ENCODE measurements at places on chromosomes 5 and 9.

- peak; percentile 99 for ATAC-seq
Observed at GRCh38 chr5:142472306-142472951, 147.6 kb upstream of the SPRY4 start.

- no peak for ATAC-seq
Observed at GRCh38 chr5:35898952-35899660, 39.3 kb downstream of the CAPSL start.

GRCh38 chr9:88680041-88680440, 145.1 kb downstream of the NXNL2 start:
- no peak for ATAC-seq

GRCh38 chr9:81787747-81788632, 98.6 kb upstream of the TLE1 start:
- ATAC-seq, result no peak

GRCh38 chr9:131246618-131247017, 29.7 kb downstream of the FAM78A start:
- ATAC-seq, result no peak

DNA sequence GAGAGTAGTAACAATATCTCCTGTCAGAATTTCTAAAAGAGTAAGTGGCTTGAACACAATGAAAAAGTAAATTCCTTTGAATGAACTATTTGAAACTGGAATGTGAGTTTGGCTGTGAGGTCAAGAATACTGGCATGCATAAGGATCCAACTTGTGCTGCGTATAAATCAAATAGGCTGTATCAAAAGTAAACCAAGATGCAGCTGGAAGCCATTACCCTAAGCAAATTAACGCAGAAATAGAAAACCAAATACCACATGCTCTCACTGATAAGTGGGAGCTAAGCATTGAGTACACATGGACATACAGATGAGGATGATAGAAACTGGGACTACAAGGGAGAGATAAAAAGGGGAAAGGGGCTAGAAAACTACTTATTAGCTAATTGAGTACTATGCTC, 24.0 kb upstream of the SRFBP1 start:
- no peak for ATAC-seq

DNA sequence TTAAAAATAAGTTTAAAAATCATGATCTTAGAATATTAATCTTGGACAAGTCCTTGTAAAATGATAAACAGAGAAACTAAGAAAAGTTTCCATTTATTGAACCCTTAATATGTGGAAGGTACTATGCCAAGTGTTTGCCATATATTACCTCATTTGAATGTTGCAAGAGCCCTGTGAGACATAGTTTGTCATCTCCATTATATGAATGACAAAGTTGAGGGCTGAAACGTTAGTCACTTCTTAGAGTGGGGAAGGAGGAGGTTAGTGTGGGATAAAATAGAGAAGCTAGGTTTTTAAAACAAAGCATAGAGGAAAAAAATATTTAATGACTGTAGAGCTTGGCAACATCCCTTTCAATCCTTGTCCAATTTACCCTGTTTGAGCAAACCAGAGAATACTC, 2.0 kb downstream of the TNC start:
- ATAC-seq, result no peak

GRCh38 chr5:149939546-149939945, 5.0 kb downstream of the PDE6A start:
- no peak for ATAC-seq

- ATAC-seq, result no peak
Observed at GRCh38 chr5:124584991-124585715, 161.3 kb downstream of the ZNF608 start.

GRCh38 chr9:74630228-74630627, 133.1 kb downstream of the RORB start:
- no peak for ATAC-seq

DNA sequence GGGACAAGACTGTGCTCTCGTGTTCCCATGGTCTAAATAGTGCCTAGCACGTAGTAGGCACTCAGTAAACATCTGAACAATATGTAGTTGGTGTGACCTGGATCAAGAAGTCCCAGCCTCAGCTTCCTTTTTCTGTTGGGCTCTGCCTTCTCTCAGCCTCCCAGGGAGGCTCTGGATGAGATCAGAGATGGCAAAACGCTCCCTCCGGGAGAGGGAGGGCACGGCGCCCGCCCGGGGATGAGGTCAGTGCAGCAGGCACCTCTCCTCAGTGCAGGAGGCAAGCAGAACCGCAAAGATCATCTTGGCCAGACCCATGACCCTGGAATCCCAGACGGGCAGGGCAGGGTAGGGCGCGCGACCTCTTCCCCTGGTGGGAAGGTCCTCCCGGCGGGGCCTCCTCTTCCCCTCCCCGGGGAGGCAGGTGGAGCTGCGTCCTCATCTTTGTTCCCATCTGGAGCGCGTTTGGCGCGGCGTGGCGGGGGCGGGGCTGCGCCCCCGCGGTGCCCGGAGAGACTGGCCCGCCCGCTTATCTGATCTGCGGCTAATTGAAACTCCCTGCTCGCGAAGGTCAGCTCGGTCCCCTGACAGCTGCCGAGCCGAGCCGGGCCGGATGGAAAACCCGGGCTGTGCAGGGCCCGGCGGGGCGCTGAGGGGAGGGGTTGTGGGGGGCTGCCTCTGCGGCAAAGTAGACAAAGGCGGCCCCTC, 60.9 kb downstream of the CXXC5 start:
- ATAC-seq, result no peak

DNA sequence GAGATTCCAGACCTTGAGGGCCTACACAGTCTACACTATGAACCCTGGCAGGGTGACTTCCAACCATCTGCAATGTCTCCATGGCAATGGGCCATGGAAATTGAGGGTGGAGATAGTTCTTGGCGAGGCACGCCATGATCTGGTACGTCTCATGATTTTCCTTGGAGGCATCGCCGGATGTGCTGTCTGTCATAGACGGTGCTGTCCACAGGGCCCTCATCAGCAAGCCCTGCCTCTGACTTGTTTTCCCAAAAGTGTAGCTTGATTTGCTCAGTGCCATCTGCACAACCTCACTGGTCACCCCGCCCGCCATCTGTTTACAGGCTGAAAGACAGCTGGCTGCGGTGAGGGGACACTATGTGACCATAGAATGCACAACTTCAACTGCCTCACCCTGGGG, 73.5 kb downstream of the BOD1 start:
- no peak for ATAC-seq

GRCh38 chr9:2502760-2503159, 118.8 kb upstream of the VLDLR start:
- no peak for ATAC-seq

DNA sequence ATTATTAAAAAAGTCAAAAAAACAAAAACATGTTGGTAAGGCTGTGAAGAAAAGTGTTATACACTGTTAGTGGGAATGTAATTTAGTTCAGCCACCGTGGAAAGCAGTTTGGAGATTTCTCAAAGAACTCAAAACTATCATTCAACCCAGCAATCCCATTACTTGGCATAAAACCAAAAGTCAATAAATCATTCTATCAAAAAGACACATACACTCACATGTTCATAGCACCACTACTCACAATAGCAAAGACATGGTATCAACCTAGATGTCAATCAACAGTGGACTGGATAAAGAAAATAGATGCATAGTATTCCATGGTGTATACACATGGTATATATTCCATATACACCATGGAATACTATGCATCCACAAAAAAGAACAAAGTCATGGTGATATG, 148.3 kb upstream of the ACOT12 start:
- no peak for ATAC-seq

DNA sequence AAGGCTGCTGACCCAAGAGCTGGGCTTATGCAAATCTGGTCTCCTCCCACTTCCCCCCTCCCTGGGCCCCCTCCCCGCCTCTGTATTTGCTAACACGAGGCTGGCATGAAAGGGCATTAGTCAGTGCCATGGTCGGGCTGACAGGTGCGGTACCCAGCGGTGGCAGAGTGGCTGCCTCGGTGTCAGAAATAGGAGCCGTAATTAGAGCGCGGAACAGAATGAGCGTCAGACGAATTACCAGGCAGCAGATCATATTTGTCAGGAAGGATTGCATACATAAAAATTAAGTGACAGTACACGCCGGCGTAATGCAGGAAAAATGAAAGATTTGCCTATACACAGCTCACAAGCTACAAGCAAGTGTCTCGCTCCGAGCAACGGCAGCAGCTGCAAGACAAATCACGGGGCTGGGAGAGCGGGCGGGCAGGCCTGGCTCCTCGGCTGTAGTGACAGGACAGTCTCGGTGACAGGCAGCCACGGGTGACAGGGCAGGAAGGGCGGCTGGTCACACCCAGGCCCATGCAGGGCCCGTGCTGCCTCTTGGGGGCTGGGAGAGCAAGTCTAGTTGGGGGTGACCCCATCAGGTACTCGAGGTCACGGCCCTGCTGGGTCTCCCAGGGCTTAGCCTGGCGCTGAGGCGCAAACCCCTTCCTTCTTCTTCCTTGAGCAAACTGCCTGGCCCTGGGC, 72.4 kb downstream of the NEK6 start:
- ATAC-seq, result no peak

GRCh38 chr9:109600142-109600541, 102.0 kb upstream of the PTPN3 start:
- ATAC-seq, result no peak

DNA sequence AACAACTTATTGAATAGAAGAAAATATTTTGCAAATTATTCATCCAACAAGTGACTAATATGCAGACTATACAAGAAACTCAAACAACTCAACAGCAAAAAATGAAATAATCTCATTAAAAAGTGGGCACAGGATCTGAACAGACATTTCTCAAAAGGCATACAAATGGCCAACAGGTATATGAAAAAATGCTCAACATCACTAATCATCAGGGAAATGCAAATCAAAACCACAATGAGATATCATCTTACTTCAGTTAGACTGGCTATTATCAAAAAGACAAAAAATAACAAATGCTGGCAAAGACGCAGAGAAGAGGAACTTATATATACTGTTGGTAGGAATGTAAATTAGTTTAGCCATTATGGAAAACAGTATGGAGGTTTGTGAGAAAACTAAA, 1.8 kb upstream of the AMACR start:
- no peak for ATAC-seq

GRCh38 chr5:39919876-39920275, 495.1 kb upstream of the DAB2 start:
- ATAC-seq, result no peak

DNA sequence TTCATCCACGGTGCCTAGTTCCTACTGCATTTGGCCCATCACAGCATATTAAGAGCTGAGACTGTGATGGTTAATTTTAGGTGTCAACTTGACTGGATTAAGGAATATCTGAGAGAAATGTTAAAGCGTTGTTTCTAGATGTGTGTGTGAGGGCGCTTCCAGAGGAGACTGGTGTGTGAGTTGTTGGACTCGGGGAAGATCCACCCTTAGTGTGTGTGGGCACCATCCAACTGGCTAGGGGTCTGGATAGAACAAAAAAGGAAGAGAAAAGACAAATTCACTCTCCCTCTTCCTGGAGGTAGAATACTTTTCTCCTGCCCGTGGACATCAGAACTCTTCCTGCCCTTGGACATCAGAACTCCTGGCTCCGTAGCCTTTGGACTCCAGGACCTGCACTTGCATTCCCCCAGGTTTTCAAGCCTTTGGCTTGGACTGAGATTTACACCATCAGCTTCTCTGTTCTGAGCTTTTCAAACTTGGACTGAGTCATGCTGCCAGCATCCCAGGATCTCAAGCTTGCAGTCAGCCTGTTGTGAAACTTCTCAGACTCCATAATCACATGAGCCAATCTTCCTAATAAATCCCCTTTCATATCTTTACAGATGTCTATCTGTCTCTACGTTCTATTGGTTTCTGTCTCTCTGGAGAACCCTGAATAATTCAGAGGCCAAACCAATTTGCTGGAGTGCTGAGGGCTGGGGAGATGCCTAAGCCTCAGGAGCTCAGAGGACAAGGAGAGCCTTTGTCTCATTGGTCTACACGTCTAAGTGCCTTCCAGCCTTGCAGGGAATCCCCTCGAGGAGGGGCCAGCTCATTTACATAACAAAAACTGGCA, 164.5 kb downstream of the DCP2 start:
- no peak for ATAC-seq

- ATAC-seq, result no peak
Observed at GRCh38 chr5:80644900-80645299, 9.6 kb upstream of the MSH3 start.

- ATAC-seq, result peak; percentile 86
Observed at GRCh38 chr9:134858051-134858841, 22.4 kb upstream of the FCN2 start.

DNA sequence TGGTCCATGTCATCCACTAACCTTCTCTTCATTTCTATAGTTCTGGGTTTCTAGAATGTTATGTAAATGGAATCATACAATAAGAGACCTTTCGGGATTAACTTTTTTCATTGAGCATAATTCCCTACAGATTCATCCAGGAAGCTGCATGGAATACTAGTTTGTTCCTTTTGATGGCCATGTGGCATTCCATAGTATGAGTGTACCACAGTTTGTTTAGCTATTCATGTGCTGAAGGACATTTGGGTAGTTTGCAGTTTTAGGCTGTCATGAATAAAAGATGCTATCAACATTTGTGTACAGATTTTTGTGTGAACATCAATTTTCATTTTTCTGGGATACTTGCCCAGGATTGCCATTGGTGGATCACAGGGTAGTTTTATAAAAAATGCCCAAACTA, 6.8 kb upstream of the SPTLC1 start:
- no peak for ATAC-seq

DNA sequence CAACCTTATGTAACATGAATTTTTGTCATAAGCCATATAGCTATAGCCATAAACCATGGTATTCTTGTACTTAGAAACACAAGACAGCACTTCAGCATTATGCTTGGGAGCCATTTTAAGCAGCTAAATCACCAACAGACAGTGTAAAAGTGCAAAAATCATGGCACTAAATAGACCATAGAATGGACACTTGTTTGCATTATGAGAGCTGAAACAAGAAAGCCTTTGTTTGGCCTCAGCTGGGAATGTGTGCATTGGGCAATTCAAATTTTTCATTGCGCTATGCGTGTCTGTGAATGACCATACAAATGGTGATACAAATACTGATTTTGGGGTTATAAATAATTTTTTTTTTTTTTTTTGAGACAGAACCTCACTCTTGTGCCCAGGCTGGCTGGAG, 23.7 kb downstream of the KDM4C start:
- no peak for ATAC-seq

GRCh38 chr5:33891446-33891787, 373 bp downstream of the ADAMTS12 start:
- no peak for ATAC-seq

- no peak for ATAC-seq
Observed at GRCh38 chr5:173653822-173654523, 37.5 kb upstream of the BOD1 start.

DNA sequence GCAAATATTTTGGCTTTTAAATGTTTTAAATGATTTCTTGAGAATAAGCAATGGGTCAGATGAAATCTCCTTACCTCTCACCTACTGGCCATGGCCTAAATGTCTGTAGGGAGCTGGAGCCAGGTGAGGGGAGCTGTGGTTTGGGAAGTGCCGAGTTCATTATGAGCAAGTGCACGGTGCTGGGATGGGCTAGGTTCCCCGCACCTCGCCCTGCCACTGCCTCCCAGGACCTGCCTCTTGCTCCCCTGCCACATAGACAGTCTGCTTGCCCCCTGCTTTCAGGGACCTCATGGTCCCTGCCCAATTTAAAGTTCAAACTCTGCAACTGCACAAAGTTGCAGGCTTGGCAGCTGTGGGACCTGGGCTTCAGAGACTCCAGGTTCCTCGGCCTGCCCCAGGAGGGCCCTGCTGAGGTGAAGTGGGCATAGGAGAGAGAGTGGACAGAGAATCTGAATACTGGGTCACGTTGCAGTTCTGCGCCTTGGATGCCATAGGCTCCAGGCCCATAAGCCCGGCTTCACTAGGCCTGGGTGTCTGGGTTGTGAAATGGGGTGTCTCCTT, 5.4 kb downstream of the OR13J1 start:
- ATAC-seq, result no peak

All from activated CD4-positive, CD25-positive, alpha-beta regulatory T cell treated with anti-CD3 and anti-CD28 coated beads, Interleukin-2, amount 50 U/mL, for 24 hours (primary cell).